ENCODE measurements at places on chromosomes 6 and 20.

- DNase-seq: no peak
Measured at GRCh38 chr6:19035461-19036195, 648.5 kb downstream of the RNF144B start.

GRCh38 chr6:109799664-109800063 is 108.6 kb downstream of the FIG4 start:
- DNase-seq: no peak

DNA sequence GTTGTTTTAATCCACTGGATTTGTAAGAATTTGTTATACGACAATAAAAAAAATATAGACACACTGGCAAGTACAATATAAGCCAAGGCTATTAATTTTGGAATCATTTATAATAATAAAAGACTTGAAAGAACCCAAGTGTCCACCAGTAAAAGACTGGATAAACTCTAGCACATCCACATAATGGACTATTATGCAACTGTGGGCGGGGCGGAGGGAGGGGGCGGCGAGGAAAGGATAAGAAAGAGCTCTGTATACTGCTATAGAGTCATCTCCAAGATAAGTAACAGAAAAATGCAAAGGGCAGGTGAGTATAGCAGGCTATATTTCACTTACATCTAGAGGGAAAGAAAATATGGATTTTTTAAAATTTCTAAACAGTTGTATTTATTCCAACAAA is 123.3 kb downstream of the TBC1D32 start:
- no peak for DNase-seq

- peak; percentile 71 for DNase-seq
Measured at GRCh38 chr6:74879234-74879633, 326.6 kb downstream of the COL12A1 start.

DNA sequence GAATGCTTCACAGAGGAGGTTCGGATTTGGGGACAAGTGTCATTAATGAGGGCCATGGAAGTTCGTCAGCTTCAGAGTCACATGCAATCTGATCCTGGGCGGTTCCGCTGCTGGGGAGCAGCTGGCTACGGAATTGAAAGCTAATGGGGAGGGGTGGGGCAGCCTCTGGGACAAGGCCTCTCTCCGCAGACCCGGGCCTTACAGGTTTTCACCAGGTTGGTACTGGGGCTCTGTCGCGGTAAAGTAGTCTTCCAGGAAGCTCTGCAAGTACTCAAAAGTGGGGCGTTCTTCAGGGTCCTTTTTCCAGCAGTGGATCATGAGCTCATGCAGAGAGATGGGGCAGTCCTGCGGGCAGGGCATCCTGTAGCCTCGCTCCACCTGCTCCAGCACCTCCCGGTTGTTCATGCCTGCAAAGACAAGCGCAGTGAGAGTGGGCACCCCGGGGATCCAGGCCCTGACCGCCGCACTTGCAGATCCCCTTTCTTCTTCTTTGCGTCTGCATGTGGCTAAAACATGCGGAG is 55.9 kb upstream of the TRAF3IP2 start:
- DNase-seq: no peak

- DNase-seq: no peak
Measured at GRCh38 chr6:107843400-107843799, 19.3 kb upstream of the SCML4 start.

DNA sequence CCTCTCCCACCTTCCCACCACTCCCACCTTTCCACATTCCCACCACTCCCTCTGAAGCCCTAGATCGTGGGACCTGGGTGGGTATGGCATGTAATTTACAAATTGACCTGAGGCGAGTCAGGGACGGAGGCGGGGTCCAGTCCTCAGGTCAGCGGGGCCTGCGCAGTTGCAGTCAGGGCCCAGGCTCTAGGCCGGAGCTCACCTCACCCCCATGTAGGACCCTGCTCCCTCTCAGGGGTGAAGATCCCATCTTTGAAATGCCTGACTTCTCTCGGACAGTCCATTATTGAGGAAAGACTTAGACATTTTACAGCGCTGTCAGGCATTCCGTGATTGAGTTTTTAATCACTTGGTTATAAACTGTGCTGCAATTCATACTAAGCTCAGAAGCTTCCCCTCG is 10.5 kb downstream of the THBS2 start:
- no peak for DNase-seq

DNA sequence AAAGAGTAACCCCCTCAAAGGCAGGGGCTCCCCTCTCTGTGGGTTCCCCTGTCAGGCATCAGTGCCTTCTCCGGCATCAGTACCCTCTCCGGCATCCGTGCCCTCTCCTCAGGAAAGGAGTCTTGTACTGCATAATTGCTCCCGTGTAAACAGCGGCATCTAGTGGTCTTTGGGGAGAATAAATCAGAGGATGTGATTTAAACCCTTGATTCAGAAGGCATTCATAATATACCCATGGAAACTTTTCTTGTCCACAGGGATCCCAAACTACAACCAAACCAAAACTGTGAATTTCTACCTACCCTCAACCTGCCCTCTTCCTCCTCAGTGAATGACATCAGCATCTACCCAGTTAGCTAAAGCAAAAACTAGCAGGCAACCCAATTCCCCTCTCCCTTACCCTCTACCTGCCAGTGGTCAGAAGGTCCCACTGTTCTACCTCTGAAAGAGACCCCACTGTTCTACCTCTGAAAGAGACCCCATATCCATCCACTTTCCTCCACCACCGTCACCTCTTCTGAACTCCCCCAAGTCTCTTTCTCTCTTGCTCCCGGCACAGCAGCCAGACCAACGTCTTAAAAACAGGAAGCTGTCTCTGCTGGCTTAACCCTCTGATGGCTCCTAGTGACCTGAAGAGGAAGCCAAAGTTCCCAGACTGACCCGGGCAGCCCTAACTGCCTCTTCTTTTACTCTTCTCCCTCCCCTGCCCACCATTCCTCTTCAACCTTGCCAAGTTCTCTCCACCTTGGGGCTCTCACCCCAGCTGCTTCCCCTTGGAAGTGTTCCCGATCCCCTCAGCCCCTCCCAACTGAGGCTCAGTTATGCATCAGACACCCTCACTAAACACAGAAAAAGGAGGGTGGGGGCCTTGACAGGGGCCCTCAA is 27.2 kb downstream of the UBE2V1 start:
- no peak for DNase-seq

DNA sequence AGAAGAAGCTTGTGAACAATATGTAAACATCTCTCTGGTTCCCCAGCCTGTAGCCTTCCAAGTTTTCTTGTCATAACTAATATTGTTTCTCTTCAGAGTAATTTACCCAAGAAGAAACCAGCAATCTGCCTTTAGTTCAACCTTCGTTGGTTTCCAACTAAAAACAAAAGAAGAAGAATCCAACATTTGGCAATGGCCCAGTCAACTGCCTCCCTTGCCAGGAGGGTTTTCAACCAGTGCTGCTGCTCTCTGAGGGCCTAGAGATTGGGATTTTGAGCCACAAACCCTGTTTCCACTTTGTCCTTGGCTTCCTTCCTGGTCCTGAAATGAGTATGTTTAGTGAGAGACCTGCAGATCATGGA is 395.8 kb upstream of the CNR1 start:
- DNase-seq: no peak

DNA sequence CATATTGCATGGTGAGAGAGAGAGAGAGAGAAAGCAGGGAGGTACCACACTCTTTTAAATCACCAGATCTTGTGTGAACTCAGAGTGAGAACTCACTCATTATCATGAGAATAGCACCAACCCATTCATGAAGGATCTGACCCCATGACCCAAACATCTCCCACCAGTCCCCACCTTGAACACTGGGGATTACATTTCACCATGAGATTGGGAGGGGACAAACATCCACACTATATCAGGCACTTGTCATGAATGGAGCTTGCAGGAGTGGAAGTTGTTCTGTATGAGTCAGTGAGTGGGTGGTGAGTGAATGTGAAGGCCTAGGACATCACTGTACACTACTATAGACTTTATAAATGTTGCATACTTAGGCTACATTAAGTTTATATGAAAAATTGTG is 47.7 kb upstream of the RNF182 start:
- no peak for DNase-seq

Data from GM04504 (cell line).